ENCODE measurements at places on chromosomes 5 and 9.

DNA sequence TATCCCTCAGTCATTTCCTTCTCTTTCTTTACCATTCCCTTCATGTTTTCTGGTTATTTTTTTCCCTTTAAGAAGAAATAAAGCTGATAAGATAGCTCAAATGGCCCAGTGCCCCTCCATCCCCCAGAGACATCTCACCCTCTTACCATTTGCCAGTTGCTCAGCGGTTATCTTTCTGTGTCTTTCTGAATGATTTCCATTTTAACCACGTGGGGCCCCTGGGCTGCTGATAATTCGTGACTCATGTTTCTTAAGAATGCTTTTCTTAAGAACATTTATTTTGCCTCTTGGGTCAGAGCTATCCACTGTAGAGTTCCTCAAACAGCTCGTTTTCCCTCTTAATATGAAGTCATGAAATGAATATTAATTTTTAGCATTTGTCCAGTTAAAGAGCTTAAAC lies 147.8 kb downstream of the MAST4 start:
- DNase-seq, result no peak

DNA sequence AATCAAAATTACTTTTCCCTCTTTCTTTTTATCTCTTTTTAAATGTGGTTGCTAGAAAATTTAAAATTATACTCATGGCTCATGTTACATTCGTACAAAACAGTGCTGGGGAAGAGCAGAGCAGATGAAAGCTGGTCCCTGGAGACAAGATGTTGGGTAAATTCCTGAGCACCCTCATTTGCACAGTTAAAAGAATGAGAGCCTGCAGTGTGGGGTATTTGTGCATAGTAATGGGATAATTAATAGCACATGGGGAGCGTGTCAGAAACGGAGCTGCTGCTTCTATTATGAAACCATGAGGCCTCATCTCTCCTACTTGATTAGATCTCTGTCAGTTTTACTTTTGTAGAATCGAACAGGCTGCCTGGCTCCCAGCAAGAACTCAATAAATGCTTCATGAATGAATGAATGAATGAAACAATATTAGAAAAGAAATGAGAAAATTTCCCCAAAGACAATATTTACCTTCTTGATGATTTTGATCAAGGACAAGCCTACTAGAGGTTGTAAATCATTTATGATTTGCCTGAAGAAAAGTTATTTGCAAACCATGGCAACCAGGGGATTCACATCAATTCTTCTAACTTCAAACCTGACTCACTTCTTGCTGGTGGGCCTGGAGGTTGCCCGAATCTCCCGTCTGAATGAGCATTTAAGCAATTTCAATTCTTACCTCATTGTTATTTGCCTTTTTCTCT lies 177.2 kb upstream of the TUT7 start:
- DNase-seq, result no peak

DNA sequence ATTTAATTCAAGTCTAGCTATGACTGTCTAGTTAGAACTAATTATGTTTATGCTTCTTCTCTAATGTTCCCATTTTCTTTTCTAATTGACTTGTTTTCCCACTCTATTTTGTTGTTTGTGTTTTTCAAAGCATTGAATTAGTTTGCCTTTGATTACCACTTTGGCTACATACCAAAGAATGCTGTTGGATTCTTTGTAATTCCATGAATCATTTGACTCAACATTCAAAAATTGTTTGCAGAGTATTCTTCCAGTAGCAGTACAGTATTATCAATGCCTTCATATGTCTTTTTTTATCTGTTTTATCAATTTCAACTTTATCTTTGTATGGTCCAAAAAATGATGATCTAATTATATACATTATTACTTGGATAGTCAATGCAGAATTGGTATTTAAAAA lies 288.7 kb downstream of the RFX3 start:
- DNase-seq, result no peak

- DNase-seq, result no peak
Measured at GRCh38 chr5:41840251-41840650, 30.0 kb downstream of the OXCT1 start.

- DNase-seq, result no peak
Measured at GRCh38 chr5:23223846-23224245, 283.6 kb upstream of the PRDM9 start.

DNA sequence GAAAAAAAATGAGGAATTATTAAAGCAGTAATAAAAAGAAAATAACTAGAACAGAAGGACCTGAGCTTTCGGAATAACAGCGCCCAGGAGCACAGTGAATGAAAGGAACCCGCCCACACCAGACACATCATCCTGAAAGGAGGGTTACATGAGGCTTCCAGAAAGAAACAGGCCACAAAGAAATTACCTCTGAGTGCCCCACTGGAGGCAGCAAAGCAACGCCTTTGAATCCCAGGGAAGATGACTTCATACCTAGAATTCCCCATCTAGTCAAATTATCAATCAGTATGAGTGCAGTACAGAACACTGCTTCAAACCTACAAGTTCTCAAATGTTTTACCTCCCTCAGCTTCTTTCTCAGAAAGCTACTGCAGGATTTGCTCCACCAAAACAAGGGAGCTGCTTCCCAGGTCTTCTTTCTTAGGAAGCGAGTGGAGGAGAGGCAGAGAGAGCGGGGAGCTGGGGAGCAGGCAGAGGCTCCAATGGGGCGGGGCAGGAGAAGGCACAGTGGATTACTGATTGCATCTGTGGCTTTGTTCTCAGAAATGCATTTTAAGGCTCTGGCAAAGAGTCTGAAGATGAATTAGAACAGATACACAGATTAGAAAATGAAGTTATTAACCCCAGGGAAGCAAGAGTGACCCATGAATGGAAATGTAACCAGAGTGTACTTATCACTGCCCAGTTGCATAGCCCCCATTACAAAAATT lies 87.1 kb downstream of the SEMA4D start:
- DNase-seq, result peak; percentile 38

DNA sequence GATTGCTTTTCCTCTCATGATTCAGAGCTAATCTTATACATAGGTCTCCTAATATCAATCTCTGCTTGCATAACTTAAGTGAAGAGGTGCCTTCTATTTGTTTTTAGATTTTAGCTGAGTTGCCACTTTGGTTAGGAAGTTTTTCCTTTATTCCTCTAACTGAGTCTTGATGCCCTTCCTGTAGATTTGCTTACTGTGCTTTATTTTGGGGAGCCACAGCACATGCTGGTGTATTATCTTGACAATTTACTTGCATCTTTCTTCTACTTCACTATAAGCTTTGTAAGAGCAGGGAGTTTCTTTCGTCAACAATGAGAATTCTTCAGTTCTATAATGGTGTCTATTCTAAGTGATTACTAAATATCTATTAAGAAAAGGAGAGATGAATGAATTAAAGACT lies 54.9 kb downstream of the GABRA6 start:
- no peak for DNase-seq

DNA sequence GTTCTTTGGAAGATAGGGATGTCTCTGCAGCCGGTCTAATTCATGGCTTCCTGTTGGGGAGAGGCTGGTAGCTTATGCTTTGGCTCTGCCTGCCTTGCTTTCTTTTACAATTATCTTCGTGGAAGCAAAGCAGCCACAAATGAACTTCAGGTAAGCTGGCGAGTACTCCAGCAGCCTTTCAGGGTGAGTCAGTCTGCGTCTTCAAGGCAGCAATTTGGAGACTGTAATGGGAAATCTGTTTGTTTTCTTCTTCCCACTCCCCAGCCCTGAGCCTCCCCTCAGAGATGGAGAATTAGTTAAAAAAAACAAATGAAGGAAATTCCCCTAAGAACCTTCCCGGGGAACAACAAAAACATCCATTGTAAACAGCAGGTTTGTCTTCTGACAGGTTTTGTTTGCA lies 100.1 kb downstream of the PSAT1 start:
- DNase-seq, result no peak

DNA sequence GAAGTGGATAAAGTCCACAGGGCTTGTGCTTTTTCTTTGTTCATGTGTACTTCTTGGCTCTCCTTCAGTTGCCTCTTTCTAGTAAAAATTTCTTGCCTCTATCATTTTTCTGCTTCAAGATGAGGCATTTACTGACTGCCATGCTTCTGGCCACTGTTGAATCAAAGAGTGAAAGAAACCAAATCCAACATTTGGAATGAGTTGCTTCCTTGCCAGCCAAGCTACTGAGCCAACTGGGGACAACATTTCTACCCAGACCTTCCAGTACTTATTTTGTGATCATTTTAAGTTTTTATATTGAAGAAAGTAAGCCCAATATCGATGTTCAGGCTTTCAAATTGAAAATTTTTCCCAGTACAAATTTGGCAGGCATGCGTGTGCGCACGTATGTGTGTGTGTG lies 73.2 kb downstream of the SNCAIP start:
- DNase-seq, result no peak

GRCh38 chr5:141914199-141914743 lies 9.4 kb upstream of the DELE1 start:
- peak; percentile 31 for DNase-seq

DNA sequence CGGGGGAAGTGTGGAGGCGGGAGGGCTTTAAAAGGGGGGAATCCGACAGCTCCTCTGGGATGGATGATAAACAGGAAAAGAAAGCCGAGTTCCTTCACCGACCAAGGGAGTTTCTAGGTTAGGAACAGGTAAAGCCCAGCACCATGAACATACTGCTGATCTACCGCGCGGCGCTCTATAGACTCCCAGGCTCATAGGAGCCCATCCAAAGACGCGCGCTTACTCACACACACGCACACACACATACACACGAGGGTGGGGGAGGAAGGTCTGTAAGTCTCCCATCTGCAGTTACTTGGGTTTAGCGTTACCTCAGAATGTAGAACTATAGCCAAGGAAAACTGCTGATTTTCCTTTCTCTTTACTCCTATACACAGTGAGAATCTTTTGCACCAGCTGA lies 2.6 kb upstream of the GABRB2 start:
- DNase-seq, result no peak

DNA sequence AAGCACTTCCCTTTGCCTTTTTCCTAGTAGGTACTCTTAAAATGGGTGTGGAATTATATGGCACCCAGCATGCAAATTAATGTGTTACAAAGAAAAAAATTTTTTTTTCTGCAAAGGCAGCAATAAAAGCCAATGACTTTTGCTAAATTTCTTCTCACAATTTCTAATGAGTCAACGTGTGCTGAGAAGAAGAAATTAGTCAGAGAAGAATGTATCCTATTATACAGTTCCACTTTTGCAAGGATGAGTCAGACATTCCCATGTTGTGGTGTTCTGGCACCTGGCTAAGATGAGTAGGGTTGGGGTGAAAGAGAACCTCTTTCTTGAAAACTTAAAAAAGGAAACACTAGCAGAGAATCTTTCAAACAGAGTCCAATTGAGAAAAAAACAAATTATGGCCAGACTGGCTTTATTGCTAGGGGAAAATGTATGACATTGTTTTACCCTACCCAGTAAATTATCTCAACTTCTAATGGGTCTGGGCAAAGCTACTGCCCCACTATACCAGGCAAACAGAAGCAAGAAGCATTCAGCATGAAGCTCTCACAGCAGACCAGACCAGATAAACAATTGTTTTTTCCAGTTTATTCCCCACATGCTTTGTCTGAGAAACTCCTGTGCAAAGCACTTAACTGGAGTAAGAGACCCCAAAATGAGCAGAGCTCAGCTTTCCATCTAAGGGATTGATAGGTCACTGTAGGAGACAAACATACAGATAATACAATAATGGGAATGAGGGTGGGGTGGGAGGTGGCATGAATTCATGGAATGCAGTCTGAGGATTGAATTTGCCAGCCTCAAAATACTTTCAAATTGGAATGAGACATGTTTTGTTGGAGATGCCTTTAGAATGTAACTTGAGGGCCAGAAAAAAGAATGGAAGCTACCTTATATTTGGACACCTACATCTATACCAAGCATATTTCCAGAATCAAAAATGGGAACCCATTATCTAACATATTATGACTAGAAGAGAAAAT lies 220.8 kb upstream of the RFX3 start:
- DNase-seq, result no peak

DNA sequence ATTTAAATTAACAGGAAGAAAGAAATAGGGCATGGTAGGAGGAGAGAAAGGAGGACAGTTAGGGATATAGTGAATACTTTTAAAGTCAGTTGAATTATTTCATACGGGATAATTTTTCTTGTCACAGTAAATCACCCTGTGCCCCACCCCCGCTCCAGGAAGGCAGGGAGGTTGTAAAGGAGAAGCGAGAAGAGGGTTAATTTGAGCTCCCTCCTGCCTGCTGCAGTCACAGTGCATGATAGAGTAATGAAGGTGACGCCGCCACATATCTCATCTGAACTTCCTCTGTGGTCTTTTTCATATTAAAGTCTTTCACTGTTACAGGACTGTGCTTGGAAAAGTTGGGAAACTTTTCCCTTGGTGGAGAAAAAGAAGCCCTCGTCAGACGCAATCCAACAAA lies 896 bp upstream of the PCSK5 start:
- DNase-seq, result no peak

GRCh38 chr9:27556470-27556869 lies 16.8 kb downstream of the C9orf72 start:
- no peak for DNase-seq

DNA sequence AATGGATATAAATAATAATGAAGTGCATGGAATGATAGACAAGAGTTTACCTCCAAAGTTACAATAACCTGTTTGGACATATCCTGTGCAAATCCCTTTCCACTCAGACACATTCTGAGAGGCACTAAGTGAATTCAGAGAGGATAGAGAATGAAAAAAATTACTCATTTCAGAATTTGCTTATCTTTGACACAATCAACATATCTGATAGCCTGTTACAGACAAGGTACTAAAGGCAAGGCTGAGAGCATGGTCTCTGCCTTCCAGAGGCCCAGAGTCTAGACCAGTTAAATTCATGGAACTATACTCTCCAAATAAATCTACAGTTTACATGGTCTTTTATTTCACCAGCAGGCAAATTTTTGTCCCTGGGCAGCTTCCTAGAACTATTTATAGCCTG lies 371.8 kb upstream of the PTGER4 start:
- no peak for DNase-seq

GRCh38 chr5:104045987-104046386 lies 483.4 kb upstream of the NUDT12 start:
- DNase-seq, result no peak

GRCh38 chr5:132010645-132010988 lies 841 bp downstream of the ACSL6 start:
- no peak for DNase-seq

- peak; percentile 68 for DNase-seq
Measured at GRCh38 chr9:99807276-99807852, 14.3 kb upstream of the NR4A3 start.
